ENCODE measurements at places on chromosomes 1 and 21. TPM values are rescaled to one million over a fixed set of nuclear protein-coding genes. Genes with fewer than 3 reads are reported as not detected.

GPX7 gene
- 26.5 TPM for polyA plus RNA-seq

DNA sequence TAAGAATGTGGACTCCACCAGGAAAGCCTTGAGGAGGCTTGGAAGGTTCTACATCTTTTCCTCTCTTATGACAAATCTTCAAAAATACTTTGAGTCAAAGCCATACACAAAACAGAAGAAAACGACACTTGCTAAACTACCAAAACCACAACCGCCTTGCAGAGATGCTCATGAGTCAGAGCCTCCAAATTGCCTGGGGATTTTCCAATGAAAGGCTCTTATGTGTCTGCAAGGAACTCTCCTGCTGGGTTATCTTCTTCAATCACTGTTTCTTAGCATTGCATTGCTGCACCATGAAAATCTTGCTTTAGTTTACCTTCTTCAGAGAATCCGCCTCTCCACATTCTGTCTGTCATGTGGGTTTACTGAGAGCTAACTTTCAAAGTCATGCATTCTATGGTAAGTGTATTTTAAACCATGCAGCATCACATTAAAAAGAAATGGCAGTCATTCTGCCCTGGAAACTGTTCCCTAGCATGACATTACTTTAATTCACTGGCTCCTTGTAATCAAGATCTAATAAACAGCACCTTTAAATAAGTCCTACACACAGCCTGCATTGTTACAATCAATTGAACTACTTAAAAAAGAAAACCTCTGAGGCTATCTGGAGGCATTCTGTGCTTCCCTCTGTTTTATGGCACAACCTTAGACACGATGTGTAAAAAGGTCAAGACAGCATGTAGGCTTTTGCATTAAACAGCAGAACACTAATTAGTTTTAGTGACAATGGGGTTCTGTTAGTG lies 210.0 kb upstream of the FOXD3 start:
- no peak overlapping the region for H3K27ac ChIP-seq
- H3K4me3 ChIP-seq, result no peak overlapping the region
- H3K27me3 ChIP-seq, result peaks cover 36% of the 10 kb centered on the region
- no peaks in the 10 kb centered on the region for H3K36me3 ChIP-seq
- DNase-seq, result no peak

PPFIA4 gene
- not detected for polyA plus RNA-seq

- peak overlapping the region; percentile 54 for H3K4me3 ChIP-seq
- no peaks in the 10 kb centered on the region for H3K27me3 ChIP-seq
- H3K36me3 ChIP-seq, result peaks cover 7% of the 10 kb centered on the region
- no peak for DNase-seq
Measured at GRCh38 chr1:28560886-28561285, 8.0 kb downstream of the TRNAU1AP start.

DNA sequence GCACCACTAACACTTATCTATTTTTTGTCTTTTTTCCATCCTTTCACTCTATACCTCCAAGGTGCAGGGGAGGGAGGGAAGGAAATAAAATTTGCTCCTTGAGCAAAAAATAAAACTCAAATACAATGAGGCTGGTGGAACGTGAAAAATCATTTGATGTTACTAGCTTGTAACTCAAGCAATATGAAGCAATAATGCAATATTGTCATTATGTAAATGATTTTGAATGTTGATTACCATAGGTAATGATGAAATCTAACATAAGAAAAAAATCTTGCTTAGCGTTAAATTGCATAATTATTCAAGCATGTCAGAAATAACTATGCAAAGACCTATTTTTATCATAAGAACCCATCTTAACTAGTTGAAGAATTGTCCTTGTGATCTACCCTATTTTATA lies 277.7 kb downstream of the KCTD3 start:
- H3K36me3 ChIP-seq, result no peaks in the 10 kb centered on the region

DNA sequence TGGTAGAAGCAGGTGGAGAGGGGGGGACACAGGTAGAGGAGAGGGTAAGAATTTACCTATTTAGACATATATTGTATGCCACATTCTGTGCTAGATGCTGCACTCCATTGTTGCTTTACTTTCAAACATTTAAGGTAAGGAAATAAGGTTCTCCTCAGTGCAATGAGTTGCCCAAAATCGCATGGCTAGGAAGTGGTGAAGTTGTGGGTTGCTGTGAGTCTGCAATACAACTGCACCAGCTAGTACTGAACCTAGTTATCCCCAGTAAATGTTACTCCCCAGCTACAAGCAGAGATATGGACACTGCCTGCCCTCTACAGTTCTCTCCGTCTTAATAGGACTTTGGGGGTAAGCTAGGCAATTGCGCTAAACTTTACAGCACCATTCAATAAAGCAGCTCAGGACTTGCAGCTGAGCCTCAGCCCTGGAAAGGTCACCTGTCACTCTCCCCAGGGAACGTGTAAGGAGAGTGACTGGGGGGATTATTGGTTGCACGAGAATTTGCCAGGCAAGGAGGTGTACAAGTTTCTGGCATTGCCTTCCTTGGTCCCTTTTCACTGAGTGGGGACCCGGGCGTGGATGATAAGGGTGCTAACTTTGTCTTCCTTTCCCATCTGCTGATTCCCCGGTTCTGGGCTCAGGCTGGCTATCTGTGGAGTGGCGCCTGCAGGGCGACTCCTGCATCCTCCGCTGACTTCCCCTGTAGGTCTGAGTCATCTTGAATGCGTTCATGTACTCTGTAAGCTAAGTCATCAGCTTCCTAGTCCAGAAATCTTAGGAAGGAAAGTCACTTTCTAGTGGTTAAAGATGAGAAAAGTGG lies 71.3 kb upstream of the CNTN2 start:
- H3K27ac ChIP-seq, result peak overlapping the region; percentile 74
- DNase-seq, result no peak
- no peak overlapping the region for H3K4me3 ChIP-seq
- H3K4me1 ChIP-seq, result peaks cover 17% of the 10 kb centered on the region
- H3K36me3 ChIP-seq, result no peaks in the 10 kb centered on the region
- peaks cover 55% of the 10 kb centered on the region for H3K27me3 ChIP-seq

GRCh38 chr1:157154291-157154690 lies 16.1 kb upstream of the ETV3 start:
- no peak overlapping the region for H3K4me3 ChIP-seq
- H3K27me3 ChIP-seq, result peaks cover 31% of the 10 kb centered on the region
- H3K27ac ChIP-seq, result no peak overlapping the region
- peaks cover 5% of the 10 kb centered on the region for H3K4me1 ChIP-seq

AK5 gene
- polyA plus RNA-seq, result 0.36 TPM

CD244 gene
- polyA plus RNA-seq, result 0.78 TPM

MKNK1 gene
- polyA plus RNA-seq, result 17.6 TPM

DNA sequence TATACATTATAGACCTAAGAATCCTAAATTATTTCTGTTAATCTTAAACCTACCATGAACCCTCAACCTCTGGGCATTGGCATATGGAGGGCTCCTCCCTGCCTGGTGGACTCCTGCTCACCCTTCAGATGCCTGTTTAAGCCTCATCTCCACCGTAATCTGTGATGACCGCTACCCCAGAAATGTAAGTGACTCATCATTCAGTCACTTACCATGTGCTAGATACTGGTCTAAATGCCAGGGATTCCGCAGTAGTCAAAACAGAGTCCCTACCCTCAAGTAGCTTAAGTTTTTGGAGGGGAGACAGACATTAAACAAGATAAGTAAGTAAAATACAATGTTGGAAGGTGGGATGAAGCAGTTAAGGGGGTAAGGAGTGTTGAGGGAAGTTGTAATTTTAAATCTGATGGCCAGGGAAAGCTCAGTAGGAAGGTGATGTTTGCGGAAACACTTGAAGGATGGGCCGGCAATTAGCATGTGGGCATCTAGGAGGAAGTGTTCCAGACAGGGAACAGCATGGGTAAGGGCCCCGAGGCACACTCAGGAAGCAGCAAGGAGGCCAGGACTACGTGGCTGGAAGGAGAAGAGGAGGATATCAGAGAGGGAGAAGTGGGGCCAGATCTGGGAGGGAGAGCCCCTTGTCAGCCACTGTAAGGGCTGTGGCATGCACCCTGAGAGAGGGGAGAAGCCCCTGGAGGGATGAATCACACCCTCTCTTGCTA lies 141.7 kb upstream of the HOOK1 start:
- H3K36me3 ChIP-seq, result no peaks in the 10 kb centered on the region
- no peak overlapping the region for H3K4me3 ChIP-seq
- H3K27ac ChIP-seq, result no peak overlapping the region
- H3K27me3 ChIP-seq, result no peaks in the 10 kb centered on the region
- H3K4me1 ChIP-seq, result peaks cover 3% of the 10 kb centered on the region
- no peak for DNase-seq

DNA sequence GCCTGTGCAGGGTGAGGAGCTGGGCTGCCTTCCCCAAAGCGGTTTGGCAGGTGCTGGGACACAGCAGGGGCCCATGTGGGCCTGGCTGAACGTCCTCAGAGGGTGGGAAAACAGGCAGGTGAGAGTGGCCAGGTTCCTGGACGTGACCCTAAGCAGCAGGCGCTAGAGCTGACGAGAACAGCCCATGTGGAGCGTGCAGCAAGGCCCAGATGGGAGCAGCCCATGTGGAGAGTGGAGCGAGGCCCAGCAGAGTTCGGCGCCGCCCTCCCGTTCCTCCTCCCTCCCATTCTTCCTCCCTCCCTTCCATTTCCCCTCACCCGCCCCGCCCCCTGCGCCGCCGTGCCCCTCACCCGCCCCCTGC lies 314.4 kb upstream of the VAMP3 start:
- H3K36me3 ChIP-seq, result no peaks in the 10 kb centered on the region
- H3K27ac ChIP-seq, result no peak overlapping the region
- H3K4me1 ChIP-seq, result no peaks in the 10 kb centered on the region
- H3K4me3 ChIP-seq, result no peak overlapping the region
- H3K27me3 ChIP-seq, result peaks cover 9% of the 10 kb centered on the region

DNA sequence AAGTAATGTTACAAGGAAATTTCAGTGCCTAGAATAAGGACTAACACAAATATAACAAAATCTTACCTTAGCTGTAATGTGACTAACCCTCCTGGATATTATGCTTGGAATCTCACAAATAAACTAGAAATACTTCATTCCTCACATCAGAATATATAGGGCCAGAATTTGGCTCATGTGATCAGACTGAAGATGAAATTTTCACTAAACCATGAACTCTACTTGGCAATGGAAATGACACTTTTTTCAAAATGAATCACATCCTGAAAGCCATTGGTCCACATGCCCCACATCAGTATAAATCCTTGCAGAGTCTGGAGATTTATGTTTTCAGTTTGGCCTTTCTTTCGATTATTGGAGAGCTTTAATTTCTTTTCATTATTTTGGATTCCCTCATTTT lies 227.8 kb downstream of the NRIP1 start:
- no peaks in the 10 kb centered on the region for H3K4me1 ChIP-seq
- H3K36me3 ChIP-seq, result no peaks in the 10 kb centered on the region
- H3K4me3 ChIP-seq, result no peak overlapping the region
- H3K27me3 ChIP-seq, result no peaks in the 10 kb centered on the region

PTPRU gene
- polyA plus RNA-seq, result not detected

DNA sequence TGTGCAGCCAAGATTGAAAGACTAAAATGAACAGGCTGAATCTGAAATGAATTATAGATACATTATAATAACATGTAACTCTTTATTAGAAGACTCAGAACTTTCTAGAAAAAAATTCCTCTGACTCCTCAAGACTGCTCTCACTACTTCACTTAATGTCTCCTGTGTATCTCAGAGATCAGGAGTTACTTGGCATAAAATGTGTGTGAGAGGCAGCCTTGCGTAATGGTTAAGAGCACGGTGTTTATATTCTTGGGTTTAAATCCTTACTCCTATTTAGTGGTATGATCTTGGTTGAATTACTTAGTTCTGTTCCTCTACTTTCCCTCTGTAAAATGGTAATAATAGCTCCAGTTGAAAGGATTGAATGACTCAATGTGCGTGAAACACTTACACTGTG lies 634.9 kb downstream of the LTN1 start:
- no peak overlapping the region for H3K4me3 ChIP-seq
- H3K27me3 ChIP-seq, result no peaks in the 10 kb centered on the region
- no peak overlapping the region for H3K27ac ChIP-seq
- DNase-seq, result no peak
- no peaks in the 10 kb centered on the region for H3K36me3 ChIP-seq
- no peaks in the 10 kb centered on the region for H3K4me1 ChIP-seq
